Hematopoietic multipotent progenitor cell treated with erythropoietin and hydrocortisone succinate and interleukin-3 and kit ligand, for 6 days (in vitro differentiated cells): ENCODE measurements at places on chromosomes 6 and 20.

DNA sequence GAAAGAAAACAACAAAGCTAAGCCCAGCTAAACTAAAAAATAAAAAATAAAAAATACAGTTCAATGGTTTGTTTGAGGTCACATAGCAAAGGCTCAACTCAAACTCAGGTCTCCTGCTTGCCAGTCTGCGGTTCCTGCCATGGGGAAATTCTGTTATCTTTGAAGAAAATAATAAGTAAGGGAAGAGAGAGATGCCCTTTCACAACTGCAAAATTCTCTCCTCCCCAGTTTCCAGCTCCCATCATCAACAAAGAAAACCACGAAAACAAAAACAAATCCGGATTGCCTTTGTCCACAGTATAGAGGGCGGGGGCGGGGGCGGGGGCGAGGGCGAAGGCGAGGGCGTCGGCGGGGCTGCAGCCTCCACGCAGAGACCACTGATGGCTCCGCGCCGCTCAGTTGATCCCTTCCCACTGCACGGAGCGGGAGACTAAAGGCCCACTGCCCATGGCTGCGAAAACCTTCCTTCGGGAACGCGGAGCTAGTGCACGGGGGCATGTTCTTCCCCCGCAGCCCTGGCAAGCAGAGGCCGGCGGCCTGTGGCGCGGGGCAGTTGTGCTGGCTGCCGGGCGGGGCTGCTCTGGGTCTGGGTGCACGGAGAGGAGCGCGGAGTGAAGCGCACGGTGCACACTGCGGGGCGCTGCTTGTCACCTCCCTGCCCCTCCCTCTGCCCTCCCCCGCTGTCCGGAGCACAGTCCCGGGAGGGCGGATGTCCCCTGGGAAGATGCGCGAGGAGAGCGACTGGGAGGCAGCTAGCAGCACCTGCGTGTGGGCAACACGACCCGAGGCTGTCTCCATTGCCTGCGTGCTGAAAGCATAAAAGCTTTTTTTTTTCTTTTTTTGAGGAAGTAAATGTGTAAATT is 54.1 kb upstream of the TPD52L1 start:
- DNase-seq = peak; percentile 65

DNA sequence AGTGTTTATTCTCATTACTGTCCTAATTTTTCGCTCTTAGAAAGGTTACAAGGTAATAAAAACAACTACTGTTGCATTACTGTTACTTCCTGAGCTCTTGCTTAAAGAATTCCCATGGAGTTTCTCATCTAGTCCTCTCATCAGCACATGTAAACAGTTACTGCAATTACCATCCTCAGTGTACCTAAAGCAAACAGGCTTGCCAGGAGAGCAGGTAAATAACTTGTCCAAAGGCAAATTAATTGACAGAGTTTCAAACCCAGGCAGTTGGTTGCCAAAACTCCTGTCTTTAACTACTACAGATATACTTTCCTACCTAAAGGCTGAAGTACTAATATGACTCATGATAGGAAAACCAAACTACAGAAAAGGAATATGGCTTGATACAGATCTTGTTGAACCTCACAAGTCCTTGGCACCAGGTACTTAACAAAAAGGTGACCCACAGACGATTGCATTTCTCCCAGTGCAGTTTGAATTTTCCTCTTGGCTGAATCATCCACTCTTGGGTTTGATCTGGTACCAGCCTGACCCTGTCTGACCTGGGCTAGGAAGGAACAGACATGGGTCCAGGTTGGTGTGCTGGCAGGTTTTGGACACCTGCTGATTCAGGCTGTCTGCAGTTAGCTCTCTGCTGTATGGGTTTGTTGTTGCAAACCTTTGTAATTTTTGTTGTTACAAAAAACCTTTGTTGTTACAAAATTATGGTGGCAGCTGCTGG is 153.0 kb downstream of the CFAP61 start:
- no peak for DNase-seq

DNA sequence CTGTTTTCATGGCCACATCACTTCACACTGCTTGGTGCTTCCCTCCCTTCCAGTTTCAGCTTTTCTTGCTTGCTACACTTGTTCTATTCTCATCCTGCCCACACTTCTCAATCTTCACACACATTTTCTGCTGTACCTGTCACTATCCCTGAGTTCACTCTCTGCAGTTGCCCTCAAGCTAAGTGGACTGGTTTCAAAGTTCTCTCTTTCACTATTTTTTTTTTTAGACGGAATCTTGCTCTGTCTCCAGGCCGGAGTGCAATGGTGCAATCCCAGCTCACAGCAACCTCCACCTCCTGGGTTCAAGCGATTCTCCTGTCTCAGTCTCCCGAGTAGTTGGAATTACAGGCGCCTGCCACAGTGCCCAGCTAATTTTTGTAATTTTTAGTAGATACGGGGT is 130.6 kb upstream of the FAM83B start:
- no peak for DNase-seq

- peak; percentile 3 for DNase-seq
These were observed 113.1 kb downstream of the C6orf58 start for GRCh38 chr6:127690092-127690491.

DNA sequence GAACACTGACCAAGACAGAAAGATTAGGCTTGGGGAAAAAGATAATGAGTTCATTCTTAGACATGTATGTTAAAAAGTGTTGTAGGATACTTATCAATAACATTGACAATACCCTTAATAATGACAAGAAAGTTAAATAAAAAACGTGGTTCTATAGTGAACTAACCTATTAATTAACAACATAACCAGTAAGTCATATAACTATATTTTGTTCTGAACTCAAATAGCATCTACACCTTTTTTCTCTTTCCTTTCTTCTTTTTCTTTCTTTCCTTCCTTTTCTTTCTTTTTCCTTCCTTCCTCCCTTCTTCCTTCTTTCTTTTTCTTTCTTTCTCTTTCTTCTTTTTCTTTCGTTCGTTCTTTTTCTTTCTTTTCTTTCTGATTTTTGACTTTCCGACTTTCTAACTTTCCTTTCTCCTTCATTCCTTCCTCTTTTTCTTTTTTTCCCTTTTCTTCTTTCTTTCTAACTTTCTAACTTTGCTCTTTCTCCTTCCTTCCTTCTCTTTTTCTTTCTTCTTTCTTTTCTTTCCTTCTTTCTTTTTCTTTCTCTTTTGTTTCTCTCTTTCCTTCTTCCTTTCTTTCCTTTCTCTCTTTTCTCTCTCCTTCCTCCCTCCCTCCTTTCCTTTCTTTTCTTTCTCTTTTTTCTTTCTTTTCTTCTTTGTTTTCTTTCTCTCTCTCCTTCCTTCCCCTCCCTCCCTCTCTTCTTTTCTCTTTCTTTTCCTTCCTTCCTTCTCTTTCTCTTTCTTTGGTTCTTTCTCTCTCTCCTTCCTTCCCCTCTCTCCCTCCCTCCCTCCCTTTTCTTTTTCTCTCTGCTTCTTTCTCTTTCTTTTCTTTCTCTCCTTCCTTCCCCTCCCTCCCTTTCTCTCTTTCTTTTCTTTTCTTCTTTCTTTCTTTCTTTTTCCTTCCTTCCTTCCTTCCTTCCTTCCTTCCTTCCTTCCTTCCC is 24.6 kb downstream of the PRSS35 start:
- no peak for DNase-seq

DNA sequence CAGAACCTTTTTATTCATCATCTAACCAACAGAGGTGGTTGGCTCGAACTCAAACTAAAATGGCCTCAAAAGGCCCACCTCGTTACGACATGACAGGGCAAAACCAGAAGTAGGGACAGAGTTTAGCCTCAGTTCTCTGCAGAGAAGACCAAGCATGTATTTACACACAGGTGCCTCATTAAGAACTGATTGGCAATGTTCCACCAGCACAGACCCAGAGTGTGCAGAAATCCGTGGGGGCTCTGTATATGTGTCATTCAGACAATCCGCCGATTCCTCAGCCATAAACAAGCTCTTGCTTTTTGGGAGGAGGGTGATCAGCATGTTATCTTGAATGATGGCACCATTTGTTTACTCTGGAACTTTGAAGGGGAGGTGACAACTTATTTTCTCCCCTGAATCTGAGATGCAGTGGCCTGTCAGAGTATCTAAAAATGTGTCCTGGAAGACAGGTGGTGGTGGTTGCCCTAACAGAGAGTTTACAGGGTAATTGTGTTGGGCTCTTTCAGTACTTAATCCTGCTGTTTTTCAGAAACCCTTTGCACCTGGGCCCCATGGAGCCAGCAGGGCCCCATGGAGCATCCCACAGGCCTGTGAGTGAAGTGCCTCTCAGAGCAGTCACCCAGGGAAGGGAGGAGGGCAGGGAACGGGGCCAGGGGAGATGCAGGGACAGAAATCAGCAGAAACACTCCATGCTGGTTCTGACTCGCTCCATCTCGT is 29.1 kb upstream of the C20orf203 start:
- no peak for DNase-seq

DNA sequence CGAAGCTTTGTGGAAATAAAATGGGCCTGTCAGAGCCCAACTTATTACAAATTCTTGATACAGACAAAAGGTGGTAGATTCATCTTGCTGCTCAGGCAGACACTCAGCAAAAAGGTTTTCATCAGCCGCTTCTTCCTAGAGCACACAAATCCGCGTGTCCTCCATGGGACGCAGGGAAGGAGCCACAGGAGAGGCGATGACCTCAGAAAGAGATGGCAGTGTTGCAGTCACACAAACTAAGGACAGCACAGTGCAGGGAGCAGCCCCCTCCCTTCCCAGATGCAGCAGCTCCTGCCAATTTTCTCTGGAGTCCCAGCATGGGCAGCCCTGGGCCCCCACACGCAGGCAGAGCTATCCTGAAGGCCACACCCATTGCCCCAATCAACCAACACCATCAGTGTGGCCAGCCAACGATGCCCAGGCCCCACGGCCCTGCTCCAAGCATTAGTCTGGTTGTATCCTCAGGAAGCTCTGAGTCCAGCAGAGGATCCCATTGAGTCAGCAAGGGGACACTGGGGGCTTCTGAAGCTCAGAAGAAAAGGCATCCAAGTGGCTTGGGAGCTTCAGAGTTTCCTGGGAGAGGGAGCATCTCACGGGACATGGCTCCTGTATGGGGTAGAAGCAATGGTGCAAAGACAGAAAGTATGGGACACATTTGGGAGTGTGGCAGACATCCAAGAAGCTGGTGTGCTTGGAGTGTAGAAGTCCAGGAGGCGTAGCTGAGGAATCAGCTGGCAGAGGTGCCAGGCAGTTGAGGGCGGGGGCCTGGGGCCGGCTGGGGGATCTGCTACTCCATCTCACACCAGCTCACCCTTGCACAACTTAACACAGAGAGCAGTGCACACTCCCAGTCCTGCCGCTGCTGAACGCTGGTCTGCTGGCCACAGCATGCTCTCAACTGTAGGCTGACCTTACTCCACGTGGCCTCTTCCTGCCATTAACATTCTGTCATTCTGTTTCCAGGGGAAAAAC is 142.1 kb upstream of the CST7 start:
- no peak for DNase-seq

DNA sequence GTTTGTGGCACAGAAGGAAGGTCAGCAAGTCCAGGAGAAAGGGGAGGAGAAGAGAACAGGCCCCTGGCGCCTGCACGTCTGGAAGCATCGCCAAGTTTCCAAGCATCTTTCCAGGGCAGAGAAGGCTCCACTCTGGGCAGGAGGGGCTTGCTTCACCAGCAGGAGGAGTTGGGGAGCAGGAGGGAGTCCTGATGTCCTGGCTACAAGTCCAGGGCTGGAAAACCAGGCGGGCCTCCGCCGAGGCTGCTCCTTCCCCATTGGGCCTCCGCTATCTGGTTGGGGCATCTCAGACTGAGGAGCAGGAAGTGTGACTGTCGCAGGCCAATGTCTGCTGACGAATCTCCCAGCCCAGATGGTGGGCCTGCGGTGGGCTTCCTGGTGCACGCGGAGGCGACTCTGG is 421.9 kb downstream of the PREX1 start:
- no peak for DNase-seq

- peak; percentile 86 for DNase-seq
These were observed 45.4 kb downstream of the MDFI start for GRCh38 chr6:41683523-41684310.

GRCh38 chr6:43757966-43758616 is 11.9 kb upstream of the VEGFA start:
- no peak for DNase-seq

- no peak for DNase-seq
These were observed 14.0 kb upstream of the PLCB1 start for GRCh38 chr20:8118039-8118438.

- no peak for DNase-seq
These were observed 44.6 kb upstream of the NT5E start for GRCh38 chr6:85405175-85405852.

- peak; percentile 87 for DNase-seq
These were observed 155.6 kb upstream of the SNX9 start for GRCh38 chr6:157667211-157668008.

GRCh38 chr20:32891491-32891890 is 32.8 kb downstream of the EFCAB8 start:
- DNase-seq = no peak

GRCh38 chr6:168231393-168231957 is 88.1 kb downstream of the DACT2 start:
- no peak for DNase-seq

DNA sequence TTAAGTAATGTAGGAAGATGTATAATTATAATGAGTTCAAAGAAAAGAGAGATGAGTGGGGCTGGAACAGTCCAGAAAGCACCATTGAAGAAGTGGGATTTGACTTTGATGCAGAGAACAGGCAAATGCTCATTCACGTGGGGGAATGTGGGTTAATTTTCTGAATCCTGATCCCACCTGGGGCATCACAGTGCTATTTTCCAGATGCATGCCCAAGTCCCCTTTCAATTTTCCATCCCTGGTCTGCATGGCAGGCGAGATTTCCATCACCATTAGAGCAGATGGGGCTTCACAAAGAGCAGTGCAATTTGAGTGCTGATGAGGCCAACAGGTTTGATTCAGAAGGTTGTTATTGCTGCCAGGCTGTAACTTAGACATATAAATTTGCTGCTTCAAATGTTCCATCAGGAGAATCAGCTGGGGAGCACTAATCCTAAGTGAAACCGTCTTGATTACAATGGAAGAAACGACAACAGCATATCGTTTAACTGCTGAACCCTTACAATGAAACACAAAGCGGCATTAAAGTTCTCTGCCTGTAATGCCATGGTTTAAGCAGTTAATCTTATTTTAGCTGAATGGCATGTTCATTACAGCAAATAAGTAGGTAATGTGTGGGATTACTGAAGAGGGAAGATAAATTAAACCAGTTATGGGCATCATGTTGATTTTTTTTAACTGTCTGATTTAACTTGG is 45.2 kb downstream of the OSTM1 start:
- no peak for DNase-seq

DNA sequence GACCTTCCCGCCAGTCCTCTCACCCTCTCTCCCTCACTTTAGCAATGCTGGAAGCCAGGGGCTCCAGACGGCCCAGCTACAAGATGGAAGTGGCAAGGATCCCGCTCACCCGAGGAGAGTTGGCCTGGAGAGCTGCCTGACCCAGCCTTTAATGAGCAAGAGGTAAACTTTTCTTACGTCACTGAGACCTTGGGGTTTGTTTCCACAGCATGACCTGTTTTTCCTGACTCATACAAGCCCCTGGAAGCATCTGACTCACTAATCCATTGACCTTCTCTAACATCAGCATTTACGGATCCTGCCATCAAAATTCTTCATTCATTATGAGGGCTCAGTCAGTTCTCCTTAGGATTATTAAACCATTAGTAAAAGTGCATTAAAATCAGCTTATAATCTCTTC is 120.4 kb downstream of the MYLK4 start:
- DNase-seq = no peak

DNA sequence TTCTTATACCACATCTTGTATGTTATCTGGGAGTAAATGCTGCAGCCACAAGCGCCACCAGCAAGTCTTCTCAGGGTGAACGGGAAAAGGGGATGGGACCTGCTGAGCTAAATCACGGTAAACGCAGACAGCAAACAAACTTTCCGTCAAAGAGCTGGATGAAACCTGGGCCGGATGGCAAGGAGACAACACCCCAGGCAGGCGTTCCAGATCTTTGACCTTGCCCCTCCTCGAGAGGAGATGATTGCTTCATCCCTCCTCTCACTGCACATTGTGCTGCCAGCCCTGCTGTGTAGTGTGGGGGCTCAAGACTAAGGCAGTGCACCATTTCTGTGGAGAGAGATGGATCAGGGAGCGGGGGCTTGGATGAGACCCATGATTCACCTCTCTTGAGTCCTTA is 9.8 kb downstream of the RAET1E start:
- DNase-seq = no peak
